ENCODE measurements at places on chromosomes 6 and 20.

GRCh38 chr6:16267428-16268263 is 29.3 kb downstream of the GMPR start:
- peak; percentile 73 for DNase-seq

DNA sequence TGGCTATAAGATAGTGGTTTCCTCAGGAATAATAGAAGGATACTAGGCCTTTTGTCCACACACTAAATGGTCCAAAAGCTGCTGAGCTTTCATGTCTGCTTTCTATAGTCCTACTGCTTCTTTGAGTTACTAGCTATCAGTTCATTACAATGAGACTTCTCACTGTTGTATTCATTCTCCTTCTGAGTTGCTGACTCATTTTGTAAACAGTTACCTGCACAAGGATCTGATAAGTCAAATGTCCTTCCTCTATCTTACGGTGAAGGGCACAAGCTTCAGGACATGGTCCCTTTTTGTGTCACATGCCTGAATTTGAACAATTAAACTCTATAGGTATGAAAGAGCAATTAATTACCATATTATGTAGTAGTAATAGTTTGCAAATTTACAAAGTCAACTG is 90.5 kb downstream of the MAN1A1 start:
- DNase-seq: no peak

- no peak for DNase-seq
Measured at GRCh38 chr6:81969011-81969410, 216.5 kb upstream of the TENT5A start.

GRCh38 chr6:119459207-119459974 is 109.8 kb upstream of the MAN1A1 start:
- DNase-seq: no peak

DNA sequence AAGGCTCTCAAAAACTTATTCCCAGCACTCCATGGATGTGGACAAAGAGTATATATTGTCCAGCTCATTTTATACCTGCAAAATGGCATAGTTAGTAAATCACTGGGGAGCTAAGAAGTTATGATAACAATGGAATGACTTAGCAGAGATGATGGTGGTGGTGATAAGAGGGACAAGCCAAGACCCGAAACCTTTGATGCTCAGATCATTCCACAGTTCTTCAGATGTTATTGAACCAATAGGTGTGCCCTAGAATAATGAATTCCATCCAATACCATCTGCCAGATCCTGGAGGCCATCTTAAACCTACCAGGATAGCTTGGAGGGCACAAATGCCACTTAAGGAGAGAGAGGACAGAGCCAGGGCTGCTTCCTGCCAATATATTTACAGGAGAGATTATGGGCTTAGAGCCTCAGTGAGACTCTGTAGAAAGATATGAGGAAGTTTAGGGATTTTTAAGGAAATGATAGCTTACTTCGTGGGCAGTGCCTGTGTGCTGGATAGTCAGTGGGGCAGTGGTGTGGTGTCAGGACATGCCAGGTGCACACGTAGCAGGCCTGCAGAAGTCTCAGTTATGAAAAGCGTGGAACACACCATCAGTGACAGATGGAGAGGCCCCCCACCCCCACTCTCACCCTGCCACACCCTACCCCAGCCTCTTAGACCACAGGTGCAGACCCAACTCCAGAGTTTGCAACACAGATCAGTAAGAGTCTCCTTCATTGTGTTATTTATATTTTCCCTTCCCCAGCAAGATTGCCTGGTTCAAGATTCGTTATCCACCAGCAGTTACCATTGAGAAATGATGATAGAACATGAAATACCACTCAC is 209.7 kb upstream of the SUPT3H start:
- DNase-seq: no peak

Measured in liver (tissue), 10 donors.